ENCODE measurements at places on chromosomes 6 and 20.

GRCh38 chr6:168166627-168167026 lies 87.6 kb upstream of the FRMD1 start:
- DNase-seq: no peak

DNA sequence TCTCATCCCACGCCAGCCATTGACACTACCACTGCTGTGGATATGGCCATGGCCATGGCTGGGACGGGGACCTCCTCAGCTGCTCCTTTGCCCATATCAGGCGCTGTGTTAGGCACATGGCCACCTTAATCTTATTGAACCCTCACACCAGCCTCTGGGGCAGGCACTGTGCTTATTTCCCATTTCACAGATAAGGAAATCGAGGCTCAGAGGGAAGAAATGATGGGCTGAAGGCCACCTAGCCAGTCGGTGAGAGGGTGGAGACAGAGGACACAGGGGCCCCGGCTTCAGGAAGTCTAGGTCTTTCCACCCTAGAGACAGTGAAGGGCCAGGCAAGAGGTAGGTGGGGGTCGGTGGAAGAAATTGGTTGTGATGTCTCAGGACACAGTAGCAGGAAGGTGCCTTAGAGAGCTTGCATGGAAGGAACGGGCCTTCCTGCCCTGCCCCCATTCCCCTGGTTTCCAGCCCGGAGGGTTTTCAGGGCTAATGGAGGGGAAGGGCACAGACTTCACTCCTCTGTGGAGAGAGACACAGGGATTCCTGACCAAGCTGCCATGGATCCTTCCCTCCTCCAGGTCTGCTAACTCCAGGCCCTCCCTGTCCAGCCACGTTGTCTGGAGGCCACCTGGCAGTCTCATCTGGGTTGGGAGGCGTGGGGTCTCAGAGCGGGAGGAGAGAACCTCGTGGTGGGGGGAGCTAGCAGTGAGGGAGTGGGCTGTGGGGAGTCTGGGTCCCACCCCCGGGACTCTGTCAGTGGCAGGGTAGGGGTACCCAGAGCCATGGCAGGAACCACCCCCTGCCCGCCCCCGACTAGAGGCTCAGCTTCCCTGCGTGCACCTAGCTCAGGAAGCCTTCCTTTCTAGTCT lies 120.4 kb downstream of the VEGFA start:
- no peak for DNase-seq

GRCh38 chr20:51403466-51404220 lies 138.9 kb downstream of the NFATC2 start:
- no peak for DNase-seq

DNA sequence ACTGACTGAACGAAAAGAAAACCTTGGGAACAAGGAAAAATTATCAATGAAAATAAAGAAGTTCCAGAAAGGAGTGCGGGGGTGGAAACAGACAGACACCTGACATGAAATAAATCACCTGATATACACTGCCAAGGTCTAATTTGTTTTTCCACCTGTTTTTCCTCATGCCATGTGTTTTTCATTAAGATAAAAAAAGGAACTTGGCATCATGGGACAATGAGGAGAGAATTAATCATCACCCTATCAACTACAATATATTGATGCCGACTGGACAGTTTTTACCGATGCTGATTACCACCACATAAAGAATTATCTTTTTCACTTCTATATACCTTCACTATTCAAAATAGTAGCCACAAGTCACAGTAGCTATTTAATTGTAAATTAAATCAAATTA lies 233.2 kb downstream of the ARHGAP18 start:
- DNase-seq: no peak

DNA sequence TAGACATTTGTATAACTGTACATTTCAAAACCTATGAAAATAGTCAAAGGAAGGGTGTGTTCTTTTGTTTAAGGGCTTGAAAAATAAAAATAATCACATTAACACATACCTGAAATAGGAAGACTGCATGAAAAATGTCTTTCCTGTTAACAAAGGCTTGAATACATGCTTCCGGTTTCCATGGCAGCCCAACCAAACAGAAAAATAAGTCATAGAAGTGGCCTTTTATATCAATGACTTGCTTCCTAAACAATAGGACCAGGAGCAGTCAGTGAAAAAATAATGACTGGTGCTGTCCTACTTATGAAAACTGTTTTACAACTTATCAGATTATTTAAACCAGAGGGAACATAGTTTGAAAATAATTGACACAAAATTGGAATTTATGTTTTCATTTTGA lies 412.6 kb upstream of the PLCB4 start:
- no peak for DNase-seq

- DNase-seq: no peak
These were observed 13.1 kb downstream of the SIM1 start for GRCh38 chr6:100451577-100451976.

DNA sequence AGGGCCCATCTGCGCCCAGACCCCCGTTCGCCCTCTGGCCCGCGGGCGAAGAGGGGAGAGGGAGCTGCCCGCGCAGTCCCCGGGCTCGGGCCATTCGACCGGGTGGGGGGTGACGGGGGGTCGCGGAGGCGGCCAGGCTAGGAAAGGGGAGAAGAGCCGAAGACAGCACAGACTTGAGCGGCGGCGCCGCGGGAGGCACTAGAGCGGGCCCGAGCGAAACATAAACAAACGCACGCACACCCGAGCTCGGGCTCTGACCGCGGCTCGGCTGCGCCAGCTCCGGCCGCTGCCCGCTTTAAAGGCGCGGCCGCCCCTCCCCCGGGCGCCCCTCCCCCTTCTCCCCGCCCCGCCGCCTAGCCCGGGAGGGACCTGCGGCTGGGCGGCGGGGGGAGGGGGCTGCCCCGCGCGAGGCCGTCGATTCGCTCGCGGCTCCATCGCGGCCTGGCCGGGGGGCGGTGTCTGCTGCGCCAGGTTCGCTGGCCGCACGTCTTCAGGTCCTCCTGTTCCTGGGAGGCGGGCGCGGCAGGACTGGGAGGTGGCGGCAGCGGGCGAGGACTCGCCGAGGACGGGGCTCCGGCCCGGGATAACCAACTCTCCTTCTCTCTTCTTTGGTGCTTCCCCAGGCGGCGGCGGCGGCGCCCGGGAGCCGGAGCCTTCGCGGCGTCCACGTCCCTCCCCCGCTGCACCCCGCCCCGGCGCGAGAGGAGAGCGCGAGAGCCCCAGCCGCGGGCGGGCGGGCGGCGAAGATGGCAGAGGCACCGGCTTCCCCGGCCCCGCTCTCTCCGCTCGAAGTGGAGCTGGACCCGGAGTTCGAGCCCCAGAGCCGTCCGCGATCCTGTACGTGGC lies at the start of gene FOXO3:
Gene FOXO3 (plus strand): TSS at position 455 of the 846 bp plus-strand sequence. CDS start 292 bp downstream, at position 747.
- peak; percentile 49 for DNase-seq

- DNase-seq: no peak
These were observed 61.1 kb upstream of the ZFP64 start for GRCh38 chr20:52252664-52253063.

GRCh38 chr6:33590531-33591198 lies 10.6 kb upstream of the BAK1 start:
- DNase-seq: no peak

- no peak for DNase-seq
These were observed 340.7 kb downstream of the ADGRB3 start for GRCh38 chr6:68975816-68976215.

GRCh38 chr20:17955302-17955701 lies 13.3 kb downstream of the SNX5 start:
- no peak for DNase-seq

GRCh38 chr20:62336329-62336728 lies 30.8 kb downstream of the LAMA5 start:
- DNase-seq: no peak

GRCh38 chr6:44737829-44738528 lies 350.5 kb downstream of the CDC5L start:
- DNase-seq: no peak

DNA sequence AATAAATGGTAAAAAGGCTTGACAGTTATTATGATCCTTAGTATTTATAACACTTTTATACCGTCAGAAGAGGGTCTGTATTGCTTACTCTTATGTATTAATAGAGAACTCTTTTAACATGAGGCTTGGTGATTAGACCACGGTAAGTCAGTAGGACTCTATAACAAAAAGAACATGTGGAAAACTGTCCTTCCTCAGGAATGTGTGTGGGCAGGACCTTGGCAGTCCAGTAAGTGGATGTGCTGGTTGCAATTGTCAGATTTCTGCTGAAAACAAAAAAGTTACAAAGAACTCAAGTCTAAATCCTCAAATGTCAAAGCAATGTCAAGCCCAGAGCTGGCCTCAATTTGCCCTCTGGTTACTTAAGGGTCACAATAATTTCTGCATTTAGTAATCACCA lies 81.1 kb downstream of the PLCG1 start:
- no peak for DNase-seq

GRCh38 chr6:23566418-23566817 lies 559.6 kb upstream of the NRSN1 start:
- no peak for DNase-seq

- no peak for DNase-seq
These were observed 52.5 kb downstream of the HIVEP1 start for GRCh38 chr6:12064538-12065071.

DNA sequence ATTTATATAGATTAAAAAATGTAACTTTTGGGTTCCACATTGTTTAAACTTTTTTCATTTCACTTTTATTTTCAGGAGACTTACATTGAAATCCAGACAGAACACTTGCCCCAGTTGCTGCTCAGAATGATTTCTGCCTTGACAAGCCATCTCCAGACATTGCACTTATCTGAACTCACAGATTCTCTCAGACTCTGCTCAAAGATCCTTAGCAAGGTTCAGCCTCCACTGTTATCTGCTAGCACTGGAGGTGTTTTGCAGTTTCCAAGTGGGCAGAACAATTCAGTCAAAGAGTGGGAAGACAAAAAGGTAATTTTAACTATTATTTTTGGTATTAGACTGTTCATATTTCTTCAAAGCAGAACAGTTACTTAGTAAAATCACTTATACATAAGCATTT lies 58.0 kb downstream of the DOP1A start:
- no peak for DNase-seq

- DNase-seq: no peak
These were observed 22.3 kb upstream of the LAMP5 start for GRCh38 chr20:9492067-9492466.

DNA sequence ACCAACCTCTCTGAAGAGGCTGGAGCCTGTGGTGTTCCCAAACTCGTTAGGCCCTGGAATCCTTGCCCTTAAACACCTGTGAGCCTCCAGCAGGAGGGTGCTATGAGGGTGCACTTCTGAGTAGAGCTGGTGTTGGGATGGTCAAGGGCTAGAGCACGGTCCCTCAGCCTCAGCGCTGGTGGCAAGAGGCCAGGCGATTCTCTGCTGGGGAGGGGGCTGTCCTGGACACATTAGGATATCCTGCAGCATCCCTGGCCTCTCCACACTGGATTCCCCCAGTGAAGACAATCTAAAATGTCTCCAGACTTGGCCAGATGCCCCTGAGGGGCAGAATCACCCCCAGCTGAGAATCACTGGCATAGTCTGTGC lies 157.8 kb downstream of the SYCP2 start:
- no peak for DNase-seq

DNA sequence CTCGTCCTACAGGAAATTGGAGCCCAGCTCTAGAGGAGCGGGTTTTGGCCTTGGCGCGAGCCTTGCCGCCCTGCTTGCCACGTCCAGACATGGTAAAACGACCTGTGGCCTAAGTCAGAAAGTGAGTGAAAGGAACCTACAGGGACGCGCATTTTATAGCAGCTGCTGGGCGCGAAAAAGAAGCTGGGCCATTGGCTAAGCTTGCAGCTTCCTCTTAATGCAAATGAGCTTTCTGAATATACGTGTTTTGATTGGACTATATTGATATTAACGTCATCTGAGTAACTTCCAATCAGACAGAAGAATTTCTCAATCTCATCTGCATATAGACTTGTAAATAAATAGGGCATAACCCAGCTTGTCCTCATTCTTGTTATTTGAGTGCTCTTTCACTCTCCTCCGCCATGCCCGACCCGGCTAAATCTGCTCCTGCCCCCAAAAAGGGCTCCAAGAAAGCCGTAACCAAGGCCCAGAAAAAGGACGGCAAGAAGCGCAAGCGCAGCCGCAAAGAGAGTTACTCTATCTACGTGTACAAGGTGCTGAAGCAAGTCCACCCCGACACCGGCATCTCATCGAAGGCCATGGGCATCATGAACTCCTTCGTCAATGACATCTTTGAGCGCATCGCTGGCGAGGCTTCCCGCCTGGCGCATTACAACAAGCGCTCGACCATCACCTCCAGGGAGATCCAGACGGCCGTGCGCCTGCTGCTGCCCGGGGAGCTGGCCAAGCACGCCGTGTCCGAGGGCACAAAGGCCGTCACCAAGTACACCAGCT lies 18.9 kb downstream of the OR2B2 start:
- DNase-seq: peak; percentile 68

DNA sequence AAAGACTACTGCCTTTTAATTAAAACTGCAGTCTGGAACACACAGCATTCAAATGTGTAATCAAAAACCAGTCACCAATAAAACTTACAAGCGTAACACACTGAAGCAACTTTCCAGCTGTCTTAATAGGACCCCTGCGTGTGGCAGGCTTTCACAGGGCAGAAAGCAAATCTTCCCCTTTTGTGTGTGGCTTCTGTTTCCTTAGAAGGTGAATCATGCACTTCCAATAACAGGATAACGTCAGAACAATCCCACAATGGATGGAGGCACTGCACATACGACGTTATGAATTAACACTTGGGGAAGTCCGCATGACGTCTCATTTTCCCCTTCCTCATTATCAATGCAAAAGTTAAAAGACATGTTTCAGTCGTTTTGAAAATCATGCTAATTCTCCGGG lies 44.8 kb downstream of the INSM1 start:
- no peak for DNase-seq

GRCh38 chr20:1945134-1945618 lies 48.7 kb downstream of the PDYN start:
- DNase-seq: no peak

DNA sequence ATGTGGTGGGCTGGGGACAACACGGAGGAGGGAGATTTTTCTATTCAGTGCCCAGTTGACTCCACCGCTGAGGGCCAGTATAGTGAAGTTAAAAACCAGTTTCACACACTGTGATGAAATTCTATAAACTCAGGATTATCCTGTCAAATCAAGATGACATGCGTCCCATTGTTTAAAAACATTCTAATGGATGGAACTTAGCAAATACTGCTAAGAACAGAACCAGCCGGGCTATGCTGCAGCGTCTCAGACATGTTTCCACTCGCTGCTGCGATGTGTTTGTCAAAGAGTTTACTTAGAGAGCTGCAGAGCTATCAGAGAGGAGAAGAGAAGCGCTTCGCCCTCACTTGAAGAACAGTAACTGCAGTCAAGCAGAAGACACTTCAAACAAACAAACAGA lies 212.6 kb upstream of the FOXQ1 start:
- DNase-seq: no peak

- no peak for DNase-seq
These were observed 440.0 kb upstream of the NOX3 start for GRCh38 chr6:155895641-155896040.

DNA sequence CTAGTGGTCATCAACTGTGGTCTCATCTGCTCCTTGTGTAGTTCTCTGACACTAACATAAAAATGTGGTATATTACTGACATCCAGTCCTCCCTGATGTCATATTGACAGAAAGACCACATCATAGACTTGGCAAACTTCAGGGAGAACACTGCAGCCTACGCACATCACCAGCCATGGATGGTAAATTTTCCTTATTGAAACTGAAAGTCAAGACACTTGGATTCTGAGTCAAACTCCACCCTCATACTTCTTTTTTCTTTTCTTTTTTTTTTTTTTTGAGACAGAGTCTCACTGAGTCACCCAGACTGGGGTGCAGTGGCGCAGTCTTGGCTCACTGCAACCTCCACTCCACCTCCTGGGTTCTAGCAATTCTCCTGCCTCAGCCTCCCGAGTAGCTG lies 25.4 kb downstream of the NDRG3 start:
- DNase-seq: no peak

- no peak for DNase-seq
These were observed 79.6 kb downstream of the PTPN1 start for GRCh38 chr20:50589548-50590347.
